Psoas muscle (tissue), 8 donors: ENCODE measurements at places on chromosomes 4 and X. TPM values are rescaled to one million over a fixed set of nuclear protein-coding genes. Genes with fewer than 3 reads are reported as not detected.

GRCh38 chr4:2923141-2923551 lies 40.1 kb downstream of the NOP14 start:
- peaks cover 6% of the 10 kb centered on the region for H3K36me3 ChIP-seq
- no peaks in the 10 kb centered on the region for H3K27me3 ChIP-seq
- no peaks in the 10 kb centered on the region for H3K4me1 ChIP-seq
- no peak overlapping the region for H3K4me3 ChIP-seq
- H3K27ac ChIP-seq, result no peak overlapping the region

The MAGEA9B gene
- total RNA-seq, result not detected

DNA sequence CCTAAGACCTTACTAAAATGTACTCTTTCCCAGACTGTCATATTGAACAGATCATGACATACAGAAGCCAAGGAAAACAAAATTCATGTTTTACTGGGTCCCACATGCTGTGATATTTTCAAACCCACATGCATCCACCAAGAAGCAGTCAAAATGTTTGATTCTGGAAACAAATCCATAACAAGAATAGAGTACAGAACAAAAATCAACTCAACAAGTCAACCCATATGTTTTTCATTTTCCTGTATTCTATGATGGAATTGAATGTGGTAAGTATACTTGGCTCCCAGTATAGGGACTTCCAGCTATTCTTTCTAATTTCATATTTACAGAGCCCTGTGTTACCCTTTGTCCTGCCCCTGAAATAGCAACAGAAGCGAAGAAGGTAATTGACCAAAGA lies 106.8 kb downstream of the COL25A1 start:
- H3K27ac ChIP-seq, result no peak overlapping the region
- no peak overlapping the region for H3K4me3 ChIP-seq
- H3K27me3 ChIP-seq, result no peaks in the 10 kb centered on the region
- peaks cover 5% of the 10 kb centered on the region for H3K4me1 ChIP-seq
- DNase-seq, result no peak
- H3K36me3 ChIP-seq, result no peaks in the 10 kb centered on the region

The ADGRG2 gene
- total RNA-seq, result 0.39 TPM

GRCh38 chr4:26162101-26162500 lies 158.7 kb upstream of the RBPJ start:
- H3K4me1 ChIP-seq, result no peaks in the 10 kb centered on the region
- no peak overlapping the region for H3K27ac ChIP-seq
- no peak overlapping the region for H3K4me3 ChIP-seq
- H3K27me3 ChIP-seq, result no peaks in the 10 kb centered on the region
- DNase-seq, result no peak
- no peaks in the 10 kb centered on the region for H3K36me3 ChIP-seq

The ARMCX1 gene
- 19.8 TPM for total RNA-seq

DNA sequence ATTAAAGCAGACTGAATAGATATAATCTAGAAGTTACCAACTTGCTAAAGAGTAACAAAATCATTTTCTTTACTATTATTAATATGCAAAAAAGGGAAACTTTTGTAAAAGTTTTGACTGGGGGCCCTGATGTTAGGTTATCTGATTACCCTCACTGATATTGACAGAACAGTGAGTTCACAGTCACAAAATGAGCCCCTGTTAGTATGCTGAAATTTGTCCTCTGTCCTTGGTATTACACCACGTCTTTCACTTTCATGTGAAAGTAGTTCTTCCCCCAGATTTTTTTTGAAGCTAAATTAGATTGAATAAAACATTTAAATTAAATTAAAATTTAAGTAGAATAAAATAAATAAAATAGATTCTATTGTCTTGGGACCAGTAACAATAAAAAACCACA lies 5.9 kb downstream of the STBD1 start:
- DNase-seq, result no peak
- H3K36me3 ChIP-seq, result peaks cover 27% of the 10 kb centered on the region
- H3K4me1 ChIP-seq, result peaks cover 47% of the 10 kb centered on the region
- H3K27me3 ChIP-seq, result no peaks in the 10 kb centered on the region

DNA sequence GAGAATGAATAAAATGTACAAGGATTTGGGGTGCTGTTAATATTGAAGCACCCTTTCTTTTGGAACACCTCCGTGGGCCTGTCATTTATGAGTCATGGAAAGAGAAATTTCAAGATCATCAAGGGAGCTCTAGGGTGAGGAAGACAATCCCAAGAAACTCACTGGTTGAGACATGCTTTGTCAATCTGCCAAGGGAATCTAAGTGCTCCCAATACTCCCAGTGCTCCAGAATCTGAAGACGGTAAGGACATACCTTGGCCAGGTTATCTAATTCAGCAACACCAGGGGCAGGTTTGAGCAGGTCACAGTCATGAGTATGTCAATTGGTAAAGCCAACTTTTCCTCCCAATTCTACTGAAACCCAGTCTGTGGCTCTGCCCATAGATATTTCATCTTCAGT lies 556.4 kb upstream of the CPEB2 start:
- no peak overlapping the region for H3K4me3 ChIP-seq
- H3K27ac ChIP-seq, result no peak overlapping the region
- DNase-seq, result no peak
- H3K27me3 ChIP-seq, result no peaks in the 10 kb centered on the region
- no peaks in the 10 kb centered on the region for H3K36me3 ChIP-seq
- H3K4me1 ChIP-seq, result no peaks in the 10 kb centered on the region

DNA sequence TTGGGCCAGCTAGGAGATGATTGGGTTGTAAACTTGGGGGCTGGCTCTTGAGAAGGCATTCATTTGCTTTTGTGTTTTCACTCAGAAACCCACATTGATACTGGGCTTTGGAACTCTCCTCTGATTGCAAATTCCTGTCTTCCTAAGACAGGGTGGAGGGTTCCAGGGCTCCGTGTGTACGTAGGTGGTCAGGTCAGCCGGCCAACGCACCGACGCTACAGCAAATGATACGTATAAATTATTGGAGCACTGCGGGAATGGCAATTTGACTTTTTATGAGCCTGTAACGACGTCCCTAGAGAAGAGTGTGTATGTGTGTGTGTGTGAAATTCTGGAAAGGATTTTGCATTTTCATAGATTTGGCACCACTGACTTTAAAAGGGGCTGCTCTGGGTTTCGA lies 236.9 kb downstream of the SHOX start:
- no peak overlapping the region for H3K4me3 ChIP-seq
- no peak for DNase-seq
- no peak overlapping the region for H3K27ac ChIP-seq
- H3K4me1 ChIP-seq, result no peaks in the 10 kb centered on the region
- H3K36me3 ChIP-seq, result no peaks in the 10 kb centered on the region

DNA sequence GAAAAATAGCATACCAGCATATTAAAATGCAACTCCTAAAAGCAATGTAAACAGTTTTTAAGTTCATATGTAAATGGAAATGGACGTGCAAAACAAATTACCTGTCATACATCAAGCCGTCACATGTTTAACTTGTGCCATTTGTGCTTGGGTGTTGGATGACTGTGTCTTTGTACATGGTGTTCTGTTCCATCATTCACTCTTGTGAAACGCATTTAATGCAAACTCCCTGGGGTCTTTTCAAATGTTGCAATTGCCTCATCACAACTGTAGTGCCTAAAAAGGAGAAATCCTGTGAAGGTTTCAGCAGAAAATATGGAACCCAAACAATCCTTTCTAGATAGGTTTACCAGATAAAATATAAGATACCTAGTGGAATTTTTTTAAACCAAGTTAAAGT lies 52.4 kb downstream of the PHOX2B start:
- H3K4me3 ChIP-seq, result no peak overlapping the region
- H3K27ac ChIP-seq, result no peak overlapping the region
- no peaks in the 10 kb centered on the region for H3K27me3 ChIP-seq
- peaks cover 4% of the 10 kb centered on the region for H3K36me3 ChIP-seq

GRCh38 chr4:128768373-128768996 lies 41.0 kb upstream of the JADE1 start:
- H3K36me3 ChIP-seq, result no peaks in the 10 kb centered on the region
- no peak overlapping the region for H3K27ac ChIP-seq
- no peaks in the 10 kb centered on the region for H3K4me1 ChIP-seq
- H3K27me3 ChIP-seq, result no peaks in the 10 kb centered on the region
- no peak overlapping the region for H3K4me3 ChIP-seq

- peak overlapping the region; percentile 69 for H3K4me3 ChIP-seq
- H3K4me1 ChIP-seq, result no peaks in the 10 kb centered on the region
- no peaks in the 10 kb centered on the region for H3K27me3 ChIP-seq
- peak; percentile 94 for DNase-seq
- H3K27ac ChIP-seq, result peak overlapping the region; percentile 90
Observed at GRCh38 chrX:38803588-38804431, 2.6 kb downstream of the MID1IP1 start.

The BRS3 gene
- not detected for total RNA-seq

DNA sequence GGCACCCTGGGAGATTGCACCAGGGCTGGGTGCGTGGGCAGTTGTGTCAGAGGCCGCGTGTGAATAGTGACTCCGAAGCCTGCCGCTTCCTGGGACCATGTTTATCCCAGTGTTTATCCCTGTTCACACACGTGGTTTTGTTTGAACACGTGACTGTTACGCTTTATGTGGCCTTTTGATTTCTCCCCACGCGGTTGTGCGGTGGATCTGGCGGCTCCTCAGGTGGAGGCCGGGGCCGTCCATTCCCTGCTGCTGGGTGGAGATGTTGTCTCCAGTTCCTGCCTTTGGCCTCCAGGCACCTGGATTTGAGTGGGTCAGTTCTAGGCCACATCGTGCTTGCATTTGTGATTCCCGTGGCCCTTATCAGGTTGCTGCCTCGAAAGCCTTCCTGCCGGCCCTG lies 35.1 kb downstream of the NELFA start:
- DNase-seq, result peak; percentile 45
- no peak overlapping the region for H3K4me3 ChIP-seq
- H3K4me1 ChIP-seq, result no peaks in the 10 kb centered on the region
- H3K27ac ChIP-seq, result no peak overlapping the region
- H3K27me3 ChIP-seq, result no peaks in the 10 kb centered on the region
- H3K36me3 ChIP-seq, result no peaks in the 10 kb centered on the region

DNA sequence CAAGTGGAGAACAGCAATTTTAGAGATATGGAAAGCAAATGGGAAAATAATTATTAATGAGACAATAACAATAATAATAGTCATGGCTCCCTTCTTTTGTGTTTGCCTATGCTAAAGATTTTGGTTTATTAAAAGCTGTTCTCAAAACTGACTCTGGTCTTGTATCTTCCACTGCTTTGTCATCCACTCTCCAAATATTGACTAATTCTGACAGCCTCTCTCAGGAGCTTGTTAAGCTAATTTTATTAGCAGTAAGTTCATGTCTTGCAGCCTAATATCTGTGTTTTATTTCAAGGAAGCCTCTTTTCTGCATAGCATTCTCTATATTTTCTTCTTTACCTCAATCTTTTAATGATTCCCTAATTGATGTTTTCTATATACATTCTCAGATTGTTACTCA lies 1419.8 kb downstream of the ARAP2 start:
- H3K36me3 ChIP-seq, result no peaks in the 10 kb centered on the region
- no peak overlapping the region for H3K4me3 ChIP-seq
- no peaks in the 10 kb centered on the region for H3K4me1 ChIP-seq
- H3K27me3 ChIP-seq, result no peaks in the 10 kb centered on the region
- no peak for DNase-seq
- no peak overlapping the region for H3K27ac ChIP-seq

DNA sequence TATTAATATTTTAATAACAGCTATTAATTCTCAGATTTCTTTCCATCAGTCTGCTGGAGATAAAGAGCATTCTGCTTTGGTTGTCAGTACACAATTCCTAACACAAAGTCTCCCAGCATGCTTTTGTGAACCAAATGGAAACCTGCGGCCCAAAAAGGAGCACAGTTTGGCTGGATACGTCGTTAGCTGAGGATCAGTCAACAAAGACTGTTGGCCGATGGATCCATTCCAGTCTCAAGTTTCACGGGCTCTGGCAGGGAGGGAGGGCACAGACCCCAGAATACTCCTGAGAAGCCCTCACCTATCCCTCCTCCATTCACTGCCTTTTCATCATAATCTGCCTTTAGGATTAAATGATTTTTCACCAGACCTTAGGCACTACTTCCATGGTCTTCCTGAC lies 26.3 kb upstream of the PRSS48 start:
- H3K4me1 ChIP-seq, result peaks cover 3% of the 10 kb centered on the region
- H3K4me3 ChIP-seq, result no peak overlapping the region
- H3K27ac ChIP-seq, result no peak overlapping the region
- no peak for DNase-seq
- H3K36me3 ChIP-seq, result no peaks in the 10 kb centered on the region

The ENPP6 gene
- 0.12 TPM for total RNA-seq

The TMA16 gene
- 9.7 TPM for total RNA-seq

GRCh38 chr4:142801966-142802365 lies 44.1 kb downstream of the INPP4B start:
- no peaks in the 10 kb centered on the region for H3K4me1 ChIP-seq
- H3K27me3 ChIP-seq, result no peaks in the 10 kb centered on the region
- no peak for DNase-seq
- no peak overlapping the region for H3K4me3 ChIP-seq

GRCh38 chr4:55409468-55410171 lies 13.9 kb downstream of the TMEM165 start:
- H3K36me3 ChIP-seq, result peaks cover 42% of the 10 kb centered on the region
- H3K4me1 ChIP-seq, result peaks cover 4% of the 10 kb centered on the region
- H3K4me3 ChIP-seq, result no peak overlapping the region
- H3K27ac ChIP-seq, result no peak overlapping the region
- DNase-seq, result no peak

- peaks cover 9% of the 10 kb centered on the region for H3K4me1 ChIP-seq
- peak overlapping the region; percentile 53 for H3K27ac ChIP-seq
- H3K36me3 ChIP-seq, result no peaks in the 10 kb centered on the region
- H3K4me3 ChIP-seq, result no peak overlapping the region
- no peak for DNase-seq
Observed at GRCh38 chrX:348461-349117, 30.0 kb upstream of the GTPBP6 start.

DNA sequence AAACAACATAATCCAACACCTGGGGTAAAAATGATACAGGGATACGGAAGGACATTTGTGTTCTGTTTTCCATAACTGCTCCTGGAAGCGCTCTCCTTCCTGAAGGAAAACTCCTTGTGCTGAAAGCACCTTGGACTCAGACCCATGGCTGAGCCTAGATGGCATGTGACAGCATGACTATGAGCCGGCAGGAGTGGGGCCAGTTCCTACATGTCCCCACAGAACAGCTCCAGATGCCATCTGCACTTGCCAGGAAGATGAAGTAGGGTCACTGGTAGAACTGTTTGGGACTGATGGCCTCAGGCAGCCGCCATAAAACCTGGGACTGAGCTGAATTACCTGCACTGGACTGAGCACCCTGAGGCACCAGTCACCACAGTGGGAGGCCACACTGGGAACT lies 56.0 kb upstream of the BCLAF3 start:
- H3K4me1 ChIP-seq, result no peaks in the 10 kb centered on the region
- no peak overlapping the region for H3K27ac ChIP-seq
- H3K36me3 ChIP-seq, result no peaks in the 10 kb centered on the region
- no peak for DNase-seq
- H3K27me3 ChIP-seq, result no peaks in the 10 kb centered on the region
- no peak overlapping the region for H3K4me3 ChIP-seq

GRCh38 chrX:24314019-24314635 lies at the start of gene SUPT20HL2:
SUPT20HL2 (minus strand) TSS chrX:24314069; CDS start chrX:24313315, 754 bp downstream.
- no peaks in the 10 kb centered on the region for H3K36me3 ChIP-seq
- H3K4me3 ChIP-seq, result no peak within 1 kb of the TSS
- no peak for DNase-seq
- H3K27me3 ChIP-seq, result peaks cover 22% of the 10 kb centered on the region
- H3K27ac ChIP-seq, result no peak within 1 kb of the TSS
